ENCODE measurements at places on chromosomes 5 and 9.

GRCh38 chr9:27963836-27964235 is 390.6 kb upstream of the C9orf72 start:
- no peak for DNase-seq

DNA sequence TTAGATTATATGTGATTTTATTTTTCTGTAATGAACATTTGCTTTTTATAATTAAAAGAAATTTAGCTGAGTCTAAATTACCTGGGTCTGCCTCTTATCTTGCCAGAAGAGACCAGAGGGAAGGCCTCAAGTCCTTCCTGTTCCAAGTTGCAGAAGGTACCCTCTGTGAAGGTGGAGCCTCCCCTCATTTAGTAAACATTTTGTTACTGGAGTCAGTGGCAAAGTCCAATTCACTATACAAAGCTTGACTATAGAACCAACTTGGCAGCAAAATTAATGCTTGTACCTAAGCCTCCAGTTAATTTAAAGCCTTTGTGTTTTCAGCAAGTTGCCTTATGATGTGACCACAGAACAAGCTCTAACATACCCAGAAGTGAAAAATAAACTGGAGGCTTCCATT is 42.8 kb upstream of the F2R start:
- no peak for DNase-seq

DNA sequence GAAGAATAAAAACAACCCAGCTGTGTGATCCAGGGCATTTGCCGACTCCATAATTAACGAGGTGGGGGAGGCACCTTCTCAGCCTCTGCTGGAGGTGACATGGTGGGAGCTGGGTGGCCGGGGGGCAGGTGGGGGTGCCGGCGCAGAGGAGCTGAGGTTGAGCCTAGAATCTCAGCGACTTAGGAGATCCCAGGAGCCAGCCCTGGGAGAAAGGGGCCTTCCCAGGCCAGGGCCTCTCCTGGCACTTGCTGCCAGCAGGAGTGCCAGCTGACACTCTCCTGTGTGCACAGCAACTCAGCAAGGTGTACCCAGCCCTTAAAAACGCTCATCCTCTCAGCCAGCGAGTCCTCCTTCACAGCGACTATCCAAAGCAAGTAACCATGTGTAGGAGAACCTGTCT is 62.8 kb upstream of the FCN1 start:
- DNase-seq, result no peak

DNA sequence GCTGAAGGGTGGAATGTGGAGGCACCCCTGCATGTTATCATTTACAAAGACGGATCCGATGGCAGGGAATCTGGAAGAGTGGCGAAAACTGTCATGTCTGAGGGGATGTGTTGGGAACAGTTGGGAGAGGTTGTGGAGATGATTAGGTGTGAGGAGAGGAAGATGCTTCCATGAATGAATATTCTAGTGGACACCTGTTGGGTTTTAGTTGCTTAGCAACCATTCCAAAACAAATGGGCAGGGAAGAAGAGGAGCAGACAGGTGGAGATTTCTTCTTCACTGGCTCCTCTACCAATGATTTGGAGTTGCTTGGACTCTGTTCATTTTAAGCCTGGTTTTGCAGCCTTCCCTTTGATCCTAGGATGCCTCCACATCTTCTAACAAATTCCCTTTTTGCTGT is 465.3 kb upstream of the CLINT1 start:
- DNase-seq, result no peak

GRCh38 chr9:23682891-23683431 is 143.1 kb downstream of the ELAVL2 start:
- no peak for DNase-seq

DNA sequence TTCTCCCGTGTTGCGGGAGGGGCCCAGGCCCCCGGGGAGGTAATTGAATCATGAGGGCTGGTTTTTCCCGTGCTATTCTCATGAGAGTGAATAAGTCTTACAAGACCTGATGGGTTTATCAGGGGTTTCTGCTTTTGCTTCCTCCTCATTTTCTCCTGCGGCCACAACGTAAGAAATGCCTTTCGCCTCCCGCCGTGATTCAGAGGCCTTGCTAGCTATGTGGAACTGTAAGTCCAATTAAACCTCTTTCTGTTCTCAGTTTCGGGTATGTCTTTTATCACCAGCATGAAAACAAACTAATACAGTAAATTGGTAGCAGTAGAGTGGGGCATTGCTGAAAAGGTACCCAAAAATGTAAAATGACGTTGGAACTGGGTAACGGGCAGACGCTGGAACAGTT is 1035.1 kb downstream of the DTWD2 start:
- no peak for DNase-seq
